Peyer's patch (tissue), 4 donors: ENCODE measurements at places on chromosomes 12 and 14.
A peak's percentile ranks its signal among the peaks of the same experiment; 100 is the strongest.

DNA sequence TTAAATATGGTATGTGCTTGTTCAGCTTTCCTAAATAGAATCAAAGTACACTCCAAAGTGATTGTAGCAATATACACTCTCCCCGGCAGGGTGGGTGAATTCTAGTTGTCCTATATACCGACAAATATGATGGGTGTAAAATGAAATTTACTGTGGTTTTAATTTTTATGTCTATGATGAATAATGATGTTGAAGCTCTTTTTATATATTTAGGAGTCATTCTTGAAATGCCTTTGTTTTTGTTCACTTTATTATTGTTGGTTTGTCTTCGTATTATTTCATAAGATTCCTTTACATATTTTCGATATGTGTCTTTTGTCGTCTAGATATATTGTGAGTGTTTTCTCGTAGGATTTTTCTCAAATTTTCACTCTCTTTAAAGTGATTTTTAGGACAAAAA lies 105.7 kb downstream of the PDE3A start:
- no peak for DNase-seq

- peak; percentile 43 for DNase-seq
Measured at GRCh38 chr14:100332797-100333196, 9.7 kb downstream of the SLC25A47 start.

DNA sequence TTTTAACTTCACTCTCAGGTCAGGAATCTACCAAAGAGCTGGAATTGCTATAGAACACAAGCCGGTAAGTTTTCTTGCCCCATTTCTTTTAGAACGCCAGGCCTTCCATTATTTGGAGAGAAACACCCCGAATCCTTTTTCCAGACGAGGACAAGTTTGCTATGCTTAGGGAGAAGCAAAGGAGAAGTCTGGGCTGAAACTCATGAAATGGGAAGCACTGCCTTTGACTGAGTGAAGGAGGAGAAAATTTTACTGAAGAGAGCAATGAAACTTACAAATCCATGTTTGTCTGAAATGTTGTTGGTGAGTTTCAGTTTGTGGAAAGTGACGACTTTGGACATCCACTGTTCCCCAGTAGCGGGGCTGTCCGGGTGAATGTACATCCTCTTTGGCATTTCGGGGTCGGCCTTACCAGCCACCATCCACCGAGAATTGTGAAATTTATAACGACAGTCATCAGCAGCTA lies 3.3 kb downstream of the TBX3 start:
- DNase-seq = no peak

DNA sequence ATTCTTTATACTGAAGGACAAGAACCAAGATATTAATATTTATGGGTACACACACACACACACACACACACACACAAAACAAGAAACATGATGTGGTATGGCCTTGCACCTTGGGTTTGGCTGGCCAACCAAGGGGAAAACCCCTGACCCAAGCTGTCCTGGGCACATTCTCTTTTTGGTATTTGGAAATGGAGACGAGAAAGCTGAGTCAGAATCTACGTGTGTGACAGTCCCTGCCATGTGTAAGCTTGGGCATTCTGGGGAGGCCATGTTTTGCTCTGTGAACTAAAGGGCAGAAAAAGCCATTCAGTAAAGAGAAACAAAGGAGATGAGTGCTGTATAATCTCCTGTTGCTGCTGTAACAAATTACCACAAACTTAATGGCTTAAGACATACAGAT lies 35.6 kb downstream of the PTGER2 start:
- DNase-seq = no peak

GRCh38 chr14:104979758-104980610 lies 1.8 kb upstream of the AHNAK2 start:
- no peak for DNase-seq
